ENCODE measurements at places on chromosomes 6 and 20. TPM values are rescaled to one million over a fixed set of nuclear protein-coding genes. Genes with fewer than 3 reads are reported as not detected.
A peak's percentile ranks its signal among the peaks of the same experiment; 100 is the strongest.

ID1 gene
- 380 TPM for total RNA-seq

CLDN20 gene
- not detected for total RNA-seq

- H3K27ac ChIP-seq: no peak overlapping the region
- no peak overlapping the region for H3K4me3 ChIP-seq
- peaks cover 15% of the 10 kb centered on the region for H3K36me3 ChIP-seq
- H3K4me1 ChIP-seq: no peaks in the 10 kb centered on the region
- no peak for DNase-seq
These were observed 69.9 kb downstream of the HACE1 start for GRCh38 chr6:104789770-104790190.

DNA sequence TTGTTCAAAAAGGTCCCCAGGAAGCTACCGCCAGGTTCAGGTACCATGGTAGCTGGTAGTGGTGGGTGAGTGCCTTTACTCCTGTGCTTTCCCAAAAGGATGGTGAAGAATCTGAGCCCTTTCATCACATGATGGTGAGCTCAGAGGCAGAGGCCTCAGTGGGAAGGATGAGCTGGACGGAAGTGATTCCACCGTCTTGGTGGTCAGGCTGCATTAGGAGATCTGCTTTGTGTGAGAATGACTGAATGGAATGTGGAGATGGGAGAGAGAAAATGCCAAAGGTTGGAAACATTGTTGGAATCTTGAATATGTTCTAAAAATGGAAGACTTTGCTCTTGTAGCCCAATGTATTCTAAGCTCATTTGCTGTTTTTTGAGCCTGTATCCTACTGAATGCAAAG lies 108.1 kb upstream of the SCP2D1 start:
- no peaks in the 10 kb centered on the region for H3K4me1 ChIP-seq
- no peak for DNase-seq
- no peaks in the 10 kb centered on the region for H3K27me3 ChIP-seq
- no peak overlapping the region for H3K4me3 ChIP-seq
- H3K36me3 ChIP-seq: no peaks in the 10 kb centered on the region

- no peaks in the 10 kb centered on the region for H3K36me3 ChIP-seq
- no peak overlapping the region for H3K27ac ChIP-seq
- no peak overlapping the region for H3K4me3 ChIP-seq
- H3K27me3 ChIP-seq: no peaks in the 10 kb centered on the region
These were observed 136.5 kb upstream of the CDH4 start for GRCh38 chr20:61115364-61116065.

GRCh38 chr6:18515767-18516166 lies 128.6 kb downstream of the RNF144B start:
- H3K4me1 ChIP-seq: peaks cover 3% of the 10 kb centered on the region
- H3K4me3 ChIP-seq: no peak overlapping the region
- DNase-seq: no peak
- H3K27me3 ChIP-seq: no peaks in the 10 kb centered on the region
- H3K27ac ChIP-seq: peak overlapping the region; percentile 31

- no peaks in the 10 kb centered on the region for H3K36me3 ChIP-seq
- peaks cover 18% of the 10 kb centered on the region for H3K4me1 ChIP-seq
- H3K27ac ChIP-seq: no peak overlapping the region
- no peak overlapping the region for H3K4me3 ChIP-seq
- peaks cover 7% of the 10 kb centered on the region for H3K27me3 ChIP-seq
These were observed 814.8 kb downstream of the MAFB start for GRCh38 chr20:39874049-39874893.

ABHD16A gene
- 38.3 TPM for total RNA-seq

DNA sequence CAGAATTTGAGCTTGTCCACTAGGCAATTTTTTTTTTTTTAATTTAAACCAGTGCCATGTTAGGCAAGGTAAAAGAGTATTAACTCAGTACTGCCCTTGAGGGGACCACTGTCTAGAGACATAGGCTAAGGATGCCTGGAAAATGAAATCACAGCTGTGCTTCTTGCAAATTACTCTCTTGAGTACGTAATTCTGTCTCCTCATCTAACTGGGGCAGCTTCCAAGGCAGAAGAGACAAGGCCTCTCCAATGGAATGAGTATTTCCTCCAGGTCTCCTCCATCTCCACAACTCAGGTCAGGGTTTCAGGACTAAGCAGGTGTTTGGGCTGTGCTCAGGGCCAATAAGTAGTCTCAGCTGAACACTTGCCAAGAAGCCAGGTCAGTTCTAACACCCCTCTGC lies 33.8 kb upstream of the MRPS10 start:
- H3K27ac ChIP-seq: no peak overlapping the region
- no peaks in the 10 kb centered on the region for H3K27me3 ChIP-seq
- no peaks in the 10 kb centered on the region for H3K36me3 ChIP-seq
- no peaks in the 10 kb centered on the region for H3K4me1 ChIP-seq
- no peak for DNase-seq

GRCh38 chr6:138833816-138834539 lies 38.1 kb downstream of the ECT2L start:
- H3K36me3 ChIP-seq: no peaks in the 10 kb centered on the region
- no peak overlapping the region for H3K27ac ChIP-seq
- no peak overlapping the region for H3K4me3 ChIP-seq

GRCh38 chr20:52365688-52366087 lies 174.1 kb upstream of the ZFP64 start:
- H3K36me3 ChIP-seq: no peaks in the 10 kb centered on the region
- no peaks in the 10 kb centered on the region for H3K4me1 ChIP-seq
- no peak for DNase-seq
- no peak overlapping the region for H3K4me3 ChIP-seq

DNA sequence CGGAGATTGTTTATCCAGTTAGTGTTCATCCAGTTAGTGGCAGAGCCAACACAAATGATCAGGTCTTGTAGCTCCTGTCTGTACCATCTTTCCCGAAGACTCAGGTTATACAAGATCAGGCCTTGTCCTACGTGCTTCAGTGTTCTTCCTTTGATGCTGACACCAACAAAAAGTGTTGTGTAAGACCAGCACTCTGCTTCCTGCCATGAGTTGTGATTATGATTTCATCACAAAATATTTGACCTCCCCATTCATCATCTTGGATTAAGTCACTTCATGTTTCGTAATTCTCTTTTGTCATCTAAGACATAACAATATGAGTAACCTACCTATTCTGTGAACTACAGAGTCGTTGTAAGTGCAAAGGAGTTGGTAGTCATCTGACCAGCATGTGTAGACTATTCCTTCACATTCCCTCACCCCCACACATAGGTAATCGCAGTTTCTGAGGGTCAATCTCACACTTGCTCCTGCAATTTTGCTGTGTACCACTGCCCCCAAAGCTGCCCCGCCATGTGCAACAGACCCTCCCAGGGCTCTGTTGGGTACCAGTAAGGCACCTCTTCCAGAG lies 135.6 kb upstream of the SLC22A23 start:
- H3K4me1 ChIP-seq: no peaks in the 10 kb centered on the region
- no peak overlapping the region for H3K27ac ChIP-seq
- H3K4me3 ChIP-seq: no peak overlapping the region
- no peak for DNase-seq
- H3K36me3 ChIP-seq: no peaks in the 10 kb centered on the region
- H3K27me3 ChIP-seq: no peaks in the 10 kb centered on the region

HFE gene
- total RNA-seq: 1.2 TPM

SCRT2 gene
- not detected for total RNA-seq

GRCh38 chr20:39069976-39070375 lies 107.8 kb downstream of the DHX35 start:
- no peaks in the 10 kb centered on the region for H3K36me3 ChIP-seq
- peaks cover 38% of the 10 kb centered on the region for H3K27me3 ChIP-seq
- no peaks in the 10 kb centered on the region for H3K4me1 ChIP-seq
- H3K4me3 ChIP-seq: no peak overlapping the region
- H3K27ac ChIP-seq: no peak overlapping the region
- DNase-seq: no peak

GRCh38 chr6:28141500-28142329 lies at the start of gene ZKSCAN8:
ZKSCAN8 (plus strand) TSS chr6:28141883; CDS start chr6:28148408, 6,525 bp downstream.
- DNase-seq: peak; percentile 97
- peaks cover 14% of the 10 kb centered on the region for H3K27me3 ChIP-seq
- H3K4me1 ChIP-seq: no peaks in the 10 kb centered on the region
- peak within 1 kb of the TSS; percentile 78 for H3K27ac ChIP-seq

All from endodermal cell (in vitro differentiated cells).